ENCODE measurements at places on chromosomes 1 and 21. TPM values are rescaled to one million over a fixed set of nuclear protein-coding genes. Genes with fewer than 3 reads are reported as not detected.

The TAL1 gene
- total RNA-seq = not detected

The DNAJC28 gene
- 1.8 TPM for total RNA-seq

GRCh38 chr1:185573677-185574076 is 160.5 kb upstream of the HMCN1 start:
- H3K4me3 ChIP-seq = no peak overlapping the region
- H3K36me3 ChIP-seq = no peaks in the 10 kb centered on the region
- no peak overlapping the region for H3K27ac ChIP-seq
- H3K4me1 ChIP-seq = no peaks in the 10 kb centered on the region
- no peak for DNase-seq

DNA sequence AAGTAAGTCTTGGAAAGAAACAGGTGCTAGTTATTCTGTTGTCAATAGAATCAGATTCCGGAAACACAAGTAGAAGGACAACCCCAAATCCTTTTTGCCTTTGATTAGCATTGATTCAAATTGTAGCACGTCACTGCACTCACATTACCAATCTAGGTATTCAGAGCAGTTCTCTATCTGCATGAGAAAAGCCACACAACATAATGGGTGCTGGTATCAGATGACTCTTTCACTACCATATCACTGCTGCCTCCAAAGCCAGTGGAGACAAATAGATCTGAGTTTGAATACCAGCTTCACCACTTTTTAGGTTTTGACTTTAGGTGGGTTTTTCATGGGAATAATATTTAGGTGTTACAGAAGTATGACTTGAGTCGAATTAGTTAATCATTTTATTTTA is 38.9 kb downstream of the RTCA start:
- no peak overlapping the region for H3K27ac ChIP-seq
- no peak overlapping the region for H3K4me3 ChIP-seq
- no peaks in the 10 kb centered on the region for H3K36me3 ChIP-seq

- peak overlapping the region; percentile 53 for H3K4me3 ChIP-seq
- peaks cover 17% of the 10 kb centered on the region for H3K4me1 ChIP-seq
- peak; percentile 79 for DNase-seq
- peak overlapping the region; percentile 94 for H3K27ac ChIP-seq
Observed at GRCh38 chr1:116878804-116879477, 30.8 kb upstream of the PTGFRN start.

The IL22RA1 gene
- not detected for total RNA-seq

GRCh38 chr1:192939440-192939839 is 119.7 kb downstream of the UCHL5 start:
- peak overlapping the region; percentile 55 for H3K4me3 ChIP-seq
- H3K4me1 ChIP-seq = peaks cover 3% of the 10 kb centered on the region
- H3K36me3 ChIP-seq = no peaks in the 10 kb centered on the region
- H3K27ac ChIP-seq = no peak overlapping the region

GRCh38 chr1:41322835-41323234 is 38.4 kb upstream of the FOXO6 start:
- H3K27ac ChIP-seq = no peak overlapping the region
- no peak overlapping the region for H3K4me3 ChIP-seq
- H3K36me3 ChIP-seq = no peaks in the 10 kb centered on the region
- no peaks in the 10 kb centered on the region for H3K27me3 ChIP-seq

The LCE1C gene
- total RNA-seq = not detected

The KRTAP12-1 gene
- not detected for total RNA-seq

The RNU11 gene
- total RNA-seq = not detected

GRCh38 chr1:184292101-184292500 is 94.7 kb upstream of the C1orf21 start:
- H3K27ac ChIP-seq = no peak overlapping the region
- no peaks in the 10 kb centered on the region for H3K27me3 ChIP-seq
- no peak for DNase-seq
- no peaks in the 10 kb centered on the region for H3K36me3 ChIP-seq
- no peak overlapping the region for H3K4me3 ChIP-seq

- H3K4me1 ChIP-seq = no peaks in the 10 kb centered on the region
- no peak overlapping the region for H3K4me3 ChIP-seq
- DNase-seq = no peak
- H3K27me3 ChIP-seq = peaks cover 56% of the 10 kb centered on the region
- H3K36me3 ChIP-seq = no peaks in the 10 kb centered on the region
Observed at GRCh38 chr1:29488086-29488793, 251.9 kb downstream of the PTPRU start.

DNA sequence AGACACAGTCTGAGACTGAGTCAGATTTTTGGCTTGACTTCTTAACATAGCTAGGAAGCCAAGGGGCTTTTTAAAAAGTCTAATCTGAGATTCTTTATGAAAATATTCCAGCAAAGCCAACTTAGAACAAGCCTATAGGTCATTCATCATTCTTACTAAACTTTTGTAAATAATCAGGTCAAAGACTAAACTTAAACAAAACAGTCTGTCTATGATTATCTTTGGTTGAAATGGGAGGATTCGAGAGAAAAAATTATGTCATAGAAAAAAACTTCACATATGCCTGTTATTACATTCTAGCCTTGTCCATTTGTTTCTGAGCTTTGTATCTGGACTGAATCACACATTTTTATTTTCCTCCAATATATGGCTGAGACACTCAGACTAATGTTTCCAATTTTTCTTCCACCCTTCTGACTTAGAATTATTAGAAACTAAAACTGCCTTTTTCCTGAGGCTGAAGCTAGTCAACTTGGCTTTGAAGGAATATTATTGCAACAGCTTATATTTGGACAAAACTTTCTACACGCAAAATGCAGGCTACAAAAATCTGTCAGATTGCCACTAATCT is 83.3 kb downstream of the ETS2 start:
- no peak overlapping the region for H3K27ac ChIP-seq
- H3K4me3 ChIP-seq = no peak overlapping the region

The TENT5C gene
- total RNA-seq = 3.2 TPM

GRCh38 chr1:81582467-81582986 is 218.2 kb upstream of the ADGRL2 start:
- no peak for DNase-seq
- H3K4me1 ChIP-seq = peaks cover 11% of the 10 kb centered on the region
- H3K4me3 ChIP-seq = no peak overlapping the region
- no peaks in the 10 kb centered on the region for H3K27me3 ChIP-seq

The PSEN2 gene
- total RNA-seq = 25.2 TPM

The CYYR1 gene
- total RNA-seq = 16.9 TPM

DNA sequence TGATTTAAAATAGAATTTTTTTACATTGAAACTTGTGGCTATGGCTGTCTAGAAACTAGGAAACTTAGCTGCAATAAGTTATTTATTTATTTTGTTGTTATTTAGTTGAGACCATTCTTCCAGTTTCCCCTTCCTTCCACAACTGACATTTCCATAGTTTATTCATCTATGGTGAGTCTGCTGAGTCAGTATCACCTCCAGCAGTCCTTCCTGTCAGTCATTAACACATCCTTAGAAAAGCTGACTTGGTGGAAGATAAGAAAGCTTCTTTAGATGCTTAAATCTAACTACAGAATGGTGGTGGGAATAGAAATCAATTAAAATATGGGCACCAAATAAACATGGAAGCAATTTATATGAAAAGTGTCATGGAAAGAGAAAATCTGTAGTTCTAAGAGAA is 714.0 kb downstream of the RWDD3 start:
- peaks cover 3% of the 10 kb centered on the region for H3K4me1 ChIP-seq
- H3K36me3 ChIP-seq = no peaks in the 10 kb centered on the region
- no peak for DNase-seq
- H3K27ac ChIP-seq = no peak overlapping the region

DNA sequence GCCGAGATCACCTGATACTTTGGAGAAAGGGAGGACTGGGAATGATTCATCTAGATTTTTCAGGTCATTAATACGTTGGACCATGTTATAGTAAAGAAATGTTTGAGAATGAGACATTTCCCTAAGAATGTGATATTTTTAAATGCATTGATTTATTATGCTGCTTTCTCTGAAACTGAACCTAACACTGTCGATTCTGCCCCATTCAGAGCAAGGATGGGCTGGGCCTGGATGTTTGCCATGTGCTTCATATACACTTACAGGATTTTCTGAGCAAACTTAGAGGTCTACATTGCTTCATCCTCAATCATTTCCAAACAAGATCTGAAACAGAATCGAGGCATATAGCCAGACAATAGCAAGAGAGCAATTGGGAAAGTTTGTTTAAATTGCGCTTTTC is 183.3 kb downstream of the CRB1 start:
- no peak for DNase-seq
- H3K36me3 ChIP-seq = no peaks in the 10 kb centered on the region
- no peak overlapping the region for H3K4me3 ChIP-seq
- H3K27ac ChIP-seq = no peak overlapping the region
- H3K4me1 ChIP-seq = no peaks in the 10 kb centered on the region

All from endodermal cell (in vitro differentiated cells).